HepG2 (cell line): ENCODE measurements at places on chromosomes 11 and 22. TPM values are rescaled to one million over a fixed set of nuclear protein-coding genes. Genes with fewer than 3 reads are reported as not detected.

The PHETA2 gene
- 0.07 TPM in 1 of 2 replicates, not detected in the other for total RNA-seq

DNA sequence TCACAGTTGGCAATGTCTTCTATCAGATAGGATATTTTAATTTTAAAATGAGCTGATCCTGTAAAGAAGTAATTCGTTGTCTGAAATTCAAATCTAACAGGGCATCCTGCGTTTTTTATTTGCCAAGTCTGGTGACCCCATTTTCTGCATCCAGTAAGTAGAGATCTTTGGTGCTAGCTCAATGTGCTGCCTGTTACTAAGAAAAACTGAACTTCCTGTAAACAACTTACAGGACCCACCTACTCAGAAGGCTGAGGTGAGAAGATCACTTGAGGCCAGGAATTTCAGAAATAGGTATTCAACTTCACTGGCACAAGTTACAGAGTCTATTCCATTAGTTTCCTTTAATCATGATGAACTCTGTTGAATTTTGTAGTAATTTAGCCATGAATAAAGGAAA lies 4.0 kb downstream of the ARL14EP start:
- no peak overlapping the region for H3K4me3 ChIP-seq
- DNase-seq: no peak
- peaks cover 47% of the 10 kb centered on the region for H3K4me1 ChIP-seq
- no peak overlapping the region for H3K27ac ChIP-seq
- H3K27me3 ChIP-seq: no peaks in the 10 kb centered on the region
- peaks cover 9% of the 10 kb centered on the region for H3K36me3 ChIP-seq

DNA sequence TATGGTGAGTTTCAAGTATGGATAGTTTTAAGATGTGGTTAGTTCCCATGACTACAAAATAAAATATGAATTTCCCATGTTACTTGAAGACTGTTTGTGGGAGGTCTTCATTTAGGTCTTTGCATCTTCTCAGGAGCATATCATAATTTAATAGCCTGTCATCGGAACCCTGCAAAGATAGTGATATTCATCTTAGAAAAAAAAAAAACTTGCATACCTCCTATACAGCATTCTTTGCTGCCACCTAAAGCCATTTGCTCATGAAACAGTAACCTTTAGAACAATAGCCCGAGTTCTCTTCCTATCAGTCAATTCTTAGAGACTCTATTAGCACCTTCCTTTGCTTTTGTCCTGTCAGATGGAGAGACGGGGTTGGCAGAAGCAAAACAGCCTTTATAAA lies 75.3 kb downstream of the ARFGAP2 start:
- no peaks in the 10 kb centered on the region for H3K36me3 ChIP-seq
- no peak for DNase-seq
- no peaks in the 10 kb centered on the region for H3K27me3 ChIP-seq
- no peak overlapping the region for H3K27ac ChIP-seq
- H3K4me3 ChIP-seq: no peak overlapping the region
- peaks cover 25% of the 10 kb centered on the region for H3K4me1 ChIP-seq

The PTPRCAP gene
- 0.46 and 0.60 TPM in 2 replicates for total RNA-seq
